ENCODE measurements at places on chromosomes 11 and 22.

GRCh38 chr11:103338621-103339484 lies 229.6 kb downstream of the DYNC2H1 start:
- DNase-seq: no peak

- no peak for DNase-seq
Observed at GRCh38 chr11:76596652-76597051, 73.9 kb downstream of the LRRC32 start.

- DNase-seq: no peak
Observed at GRCh38 chr22:35740616-35741015, 22.9 kb downstream of the APOL5 start.

DNA sequence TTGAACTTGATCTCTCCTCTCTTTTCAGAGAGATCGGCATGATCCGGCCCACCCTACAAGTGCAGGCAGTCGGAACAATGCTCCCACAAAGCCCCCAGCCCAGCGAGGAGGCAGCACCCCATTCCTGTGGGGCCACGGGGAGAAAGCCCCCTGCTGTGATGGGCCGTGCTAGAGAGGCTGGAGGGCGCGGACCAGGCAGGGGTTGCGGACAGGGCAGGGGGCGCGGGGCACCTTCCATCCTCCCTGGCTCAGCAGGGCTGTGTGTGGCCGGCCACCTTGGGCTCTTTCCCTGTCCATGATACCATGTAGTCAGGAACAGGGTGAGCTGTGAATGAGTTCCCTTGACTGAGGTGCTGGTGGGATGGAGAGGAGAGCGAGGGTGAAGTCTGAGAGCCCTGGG lies 379.8 kb downstream of the BRD1 start:
- DNase-seq: no peak

GRCh38 chr11:118877487-118878162 lies 6.1 kb upstream of the CXCR5 start:
- no peak for DNase-seq

DNA sequence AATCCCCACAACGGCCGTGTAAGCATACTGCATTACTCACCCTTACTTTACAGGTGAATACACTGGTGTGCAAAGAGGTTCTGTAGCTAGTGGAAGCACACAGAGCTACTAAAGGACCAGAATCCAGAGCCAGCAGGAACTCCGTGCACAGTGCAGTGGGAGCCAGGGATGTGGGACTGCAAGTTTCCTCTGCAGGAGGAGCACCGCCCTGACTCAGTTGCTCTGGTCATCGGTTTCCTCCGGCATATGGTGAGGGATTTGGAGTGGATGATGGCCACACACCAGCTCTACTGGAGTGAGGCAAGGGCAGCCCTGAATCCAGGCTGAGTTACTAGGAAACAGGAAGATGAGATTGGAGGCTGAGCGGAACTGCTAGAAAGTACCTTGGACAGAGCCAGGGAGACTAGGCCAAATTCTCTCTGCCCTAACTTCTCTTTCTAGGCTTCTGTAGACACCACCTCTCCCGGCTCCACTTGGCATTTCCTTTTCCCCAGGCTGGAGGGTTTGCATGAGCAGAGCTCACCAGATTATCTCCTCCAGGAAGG lies 18.2 kb upstream of the C22orf42 start:
- no peak for DNase-seq

DNA sequence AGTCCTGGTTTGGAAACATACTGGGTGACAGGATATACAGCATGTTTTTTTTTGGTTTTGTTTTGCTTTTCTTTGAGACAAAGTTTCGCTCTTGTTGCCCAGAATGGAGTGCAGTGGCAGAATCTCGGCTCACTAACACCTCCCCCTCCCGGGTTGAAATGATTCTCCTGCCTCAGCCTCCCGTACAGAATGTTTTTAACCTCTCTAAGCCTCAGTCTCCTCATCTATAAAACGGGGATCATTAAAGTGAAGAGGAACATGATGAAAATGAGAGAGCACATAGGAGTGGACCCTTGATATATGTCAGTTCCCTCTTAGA lies 28.1 kb upstream of the SCARF2 start:
- no peak for DNase-seq

- DNase-seq: no peak
Observed at GRCh38 chr11:106727256-106727655, 291.0 kb downstream of the GUCY1A2 start.

- no peak for DNase-seq
Observed at GRCh38 chr11:45285930-45286632, at the start of gene SYT13. SYT13 (minus strand) TSS chr11:45286341; CDS start chr11:45286207, 134 bp downstream.

- DNase-seq: no peak
Observed at GRCh38 chr11:4704054-4704789, at the start of gene MMP26. MMP26 (plus strand) TSS chr11:4704784.

- DNase-seq: no peak
Observed at GRCh38 chr11:72759468-72759985, 7.3 kb upstream of the ARAP1 start.

DNA sequence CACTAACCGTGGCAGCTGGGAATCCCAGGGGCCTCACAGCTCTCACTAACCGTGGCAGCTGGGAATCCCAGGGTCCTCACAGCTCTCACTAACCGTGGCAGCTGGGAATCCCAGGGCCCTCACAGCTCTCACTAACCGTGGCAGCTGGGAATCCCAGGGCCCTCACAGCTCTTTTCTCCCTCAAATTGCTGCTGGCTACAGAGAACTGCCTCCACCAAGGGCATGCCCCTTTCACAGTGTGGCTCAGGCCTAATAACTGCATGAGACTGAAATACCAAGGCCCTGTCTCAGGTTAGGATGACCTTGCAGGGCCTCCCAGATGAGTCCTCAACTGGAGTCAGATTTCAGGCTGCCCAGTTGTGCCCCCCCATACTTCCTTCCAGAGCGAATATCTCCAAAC lies 35.1 kb upstream of the GGTLC2 start:
- DNase-seq: no peak

DNA sequence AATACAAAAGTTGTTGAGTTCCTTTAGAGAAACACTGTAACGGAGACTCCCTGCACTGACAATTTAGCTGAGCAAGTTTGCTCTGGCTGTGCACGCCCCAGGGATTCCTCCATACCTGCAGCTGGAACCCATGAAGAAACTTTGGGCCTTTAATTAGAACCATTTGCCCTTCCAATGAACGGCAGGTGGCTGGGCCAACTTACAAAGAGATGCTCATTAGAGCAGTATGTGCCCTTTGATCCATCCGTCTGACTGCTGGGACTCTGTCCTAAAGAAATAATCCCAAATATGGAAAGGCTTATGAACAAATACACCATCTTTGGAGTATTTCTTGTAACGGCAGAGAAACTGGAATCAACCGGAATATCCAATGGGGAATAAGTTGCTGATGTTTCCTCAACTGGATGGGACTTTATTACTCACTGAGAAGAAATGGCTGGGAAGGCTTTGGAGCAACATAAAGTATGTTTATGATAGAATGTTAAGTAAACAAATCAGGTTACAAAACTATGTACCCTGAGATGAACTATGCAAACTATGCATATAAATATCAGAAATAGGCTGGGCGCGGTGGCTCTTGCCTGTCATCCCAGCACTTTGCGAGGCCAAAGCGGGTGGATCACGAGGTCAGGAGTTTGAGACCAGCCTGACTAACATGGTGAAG lies 24.4 kb upstream of the FBLN1 start:
- DNase-seq: no peak

GRCh38 chr11:128854841-128855240 lies 12.3 kb downstream of the KCNJ1 start:
- DNase-seq: no peak

GRCh38 chr11:97965849-97966646 lies 1054.7 kb upstream of the CNTN5 start:
- DNase-seq: no peak

DNA sequence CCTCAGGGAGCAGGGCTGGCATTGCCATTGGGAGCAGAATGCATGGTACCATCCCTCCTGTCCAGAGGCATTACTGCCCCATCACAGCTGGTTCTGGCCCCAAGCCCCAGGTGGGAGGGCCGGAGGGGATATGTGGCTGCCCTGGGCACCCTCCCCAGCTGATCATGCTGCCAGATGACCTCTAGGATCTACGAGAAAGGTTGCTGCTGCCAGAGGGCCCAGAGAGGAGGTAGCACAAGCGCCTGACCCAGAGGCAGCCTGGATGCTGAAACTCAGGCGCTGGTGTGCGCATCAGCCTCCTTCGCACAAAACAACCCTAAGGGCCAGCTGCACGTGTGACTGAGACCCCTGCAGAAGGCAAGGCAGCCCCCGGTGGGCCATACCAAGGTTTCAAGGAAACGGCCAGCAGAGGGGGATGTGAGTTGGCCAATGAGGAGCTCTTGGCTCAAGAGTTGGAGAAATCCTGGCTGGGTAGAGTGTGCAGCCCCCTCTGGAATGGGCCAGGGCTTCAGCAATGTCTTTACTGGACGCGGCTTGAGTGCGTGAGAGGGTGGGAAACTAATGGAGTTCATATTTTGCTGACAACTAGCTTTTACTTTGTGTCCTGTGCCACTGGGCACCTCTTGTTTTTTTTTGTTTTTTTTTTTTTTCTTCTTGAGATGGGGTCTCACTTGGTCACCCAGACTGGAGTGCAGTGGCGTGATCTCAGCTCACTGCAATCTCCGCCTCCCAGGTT lies 88.3 kb upstream of the PARVA start:
- no peak for DNase-seq

- DNase-seq: no peak
Observed at GRCh38 chr22:29445508-29445907, 7.1 kb downstream of the RFPL1 start.

DNA sequence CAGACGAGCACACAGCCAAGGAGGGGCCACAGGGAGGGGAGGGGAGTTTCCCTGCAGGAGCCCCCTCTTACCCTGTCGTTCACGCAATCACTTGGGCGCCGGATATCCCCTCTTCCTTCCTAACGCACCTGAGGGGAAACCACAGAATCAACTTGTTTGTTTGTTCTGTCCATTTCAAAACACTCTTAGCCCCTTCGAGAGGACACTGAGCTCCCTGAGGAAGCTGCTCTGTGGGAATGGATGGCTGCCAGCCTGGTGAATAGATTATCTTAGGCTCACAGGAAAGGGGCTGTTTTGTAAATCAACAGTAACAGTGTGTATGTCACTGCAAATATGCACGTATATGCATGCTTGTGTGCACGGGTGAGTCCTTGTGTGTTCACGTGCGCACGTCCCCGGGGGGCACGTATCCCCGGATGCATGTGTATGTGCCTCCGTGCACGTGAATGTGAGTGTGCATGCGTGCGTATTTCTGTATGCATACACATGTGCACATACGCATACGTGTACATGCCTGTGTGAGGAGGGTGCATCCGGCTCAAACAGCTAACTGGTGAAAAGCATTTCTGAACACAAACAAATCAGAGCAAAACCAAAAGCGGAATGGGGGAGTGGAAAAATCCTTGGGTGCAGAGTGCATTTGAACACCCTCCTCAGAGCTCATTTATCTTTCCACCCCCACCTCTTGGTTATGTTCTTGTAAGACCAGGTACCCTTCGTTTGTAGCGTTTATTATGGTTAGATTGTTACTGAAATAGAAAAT lies 7.2 kb downstream of the ARSA start:
- DNase-seq: no peak

DNA sequence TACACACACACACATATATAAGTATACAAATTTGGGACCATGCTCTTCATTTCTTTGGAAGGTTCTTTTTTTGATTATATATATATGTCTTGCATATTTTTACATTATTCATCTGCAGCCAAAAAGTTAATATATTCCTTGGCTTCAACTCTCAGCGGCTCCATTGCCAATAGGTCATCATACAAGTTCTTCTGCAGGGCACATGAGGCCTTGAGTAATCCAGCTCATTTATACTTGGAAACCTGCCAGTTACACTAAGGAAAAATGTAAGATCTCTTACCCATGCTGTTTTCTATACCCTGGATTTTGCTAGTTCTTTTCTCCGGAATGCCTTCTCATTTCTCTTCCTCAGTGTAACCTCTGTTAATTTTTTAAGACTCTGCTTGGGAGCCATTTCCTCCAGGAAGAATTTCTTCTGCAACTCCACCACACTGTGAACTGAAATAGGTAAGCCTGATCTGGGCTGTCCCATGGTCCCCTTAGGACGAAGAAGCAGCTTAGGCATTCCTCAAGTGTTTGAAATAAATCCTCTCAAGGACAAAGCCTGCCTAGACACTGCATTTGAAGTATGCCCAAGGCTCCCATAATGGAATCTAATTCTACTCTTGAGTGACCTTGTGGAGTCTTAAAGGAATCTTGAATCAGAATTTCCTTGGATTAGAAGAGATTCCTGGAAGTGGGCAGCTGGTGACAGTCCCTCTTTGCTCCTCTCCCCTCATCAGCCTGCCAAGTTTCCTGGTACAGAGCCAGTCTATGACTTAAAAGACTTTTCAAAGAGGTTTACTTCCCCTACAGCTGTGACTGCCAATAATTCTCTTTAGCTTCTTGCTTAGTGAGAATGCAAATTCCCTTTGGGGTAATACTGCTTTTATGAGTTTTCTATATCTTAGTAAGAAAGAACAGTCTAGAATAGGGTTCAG lies 182.8 kb downstream of the C11orf87 start:
- DNase-seq: no peak

DNA sequence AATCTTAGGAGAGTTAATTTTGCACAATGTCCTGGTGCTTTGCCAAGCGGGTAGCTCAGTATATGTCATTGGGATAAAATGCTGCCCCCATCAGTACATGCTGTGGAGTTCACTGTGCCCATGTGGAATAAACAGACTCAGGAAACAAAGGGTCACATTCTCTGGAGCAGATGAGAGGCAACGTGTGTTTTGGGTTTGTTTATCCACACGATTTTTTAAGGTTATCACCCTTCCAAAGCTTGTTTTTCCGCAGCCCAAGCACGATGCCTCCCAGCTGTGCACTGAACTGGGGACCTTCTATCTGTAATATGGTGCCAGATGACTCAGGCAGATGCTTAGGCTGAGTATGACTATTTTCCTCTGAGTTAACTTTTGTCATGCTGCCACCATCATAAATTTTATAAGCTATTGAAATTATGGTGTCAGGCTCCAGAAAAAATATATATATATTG lies 6.5 kb downstream of the OR4D6 start:
- DNase-seq: no peak

DNA sequence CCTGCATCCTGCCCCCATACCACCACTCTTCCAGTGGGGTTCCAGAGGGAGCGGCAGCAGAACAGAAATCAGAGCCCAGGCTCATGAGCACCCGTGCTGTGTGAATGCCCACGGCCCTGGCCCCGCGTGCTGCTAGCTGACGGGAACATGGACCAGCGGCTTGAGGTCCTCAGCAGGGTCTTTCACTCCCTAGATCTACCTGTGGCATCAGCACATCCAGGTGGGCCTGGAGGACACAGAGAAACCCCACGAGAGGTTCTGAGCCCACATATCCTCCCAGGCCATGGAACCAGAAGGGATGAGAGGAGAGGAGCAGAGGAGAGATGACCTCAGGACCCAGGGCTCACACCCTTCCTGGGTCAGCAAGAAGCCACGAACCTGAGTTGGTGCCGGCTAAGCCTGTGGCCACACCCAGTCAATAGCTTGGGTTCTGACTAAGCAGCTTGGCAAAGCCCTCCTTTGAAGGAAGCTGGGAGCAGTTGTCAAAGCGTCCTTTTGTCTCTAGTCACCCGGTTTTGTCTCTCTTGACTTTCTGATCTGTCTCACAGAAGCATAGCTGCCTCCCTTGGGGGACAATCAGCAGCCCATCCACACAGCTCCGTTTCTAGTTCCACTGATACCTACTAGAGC lies 89.3 kb upstream of the LMO1 start:
- no peak for DNase-seq

GRCh38 chr22:31102441-31103081 lies 4.8 kb downstream of the SELENOM start:
- DNase-seq: no peak

GRCh38 chr11:93081694-93082093 lies 112.2 kb downstream of the MTNR1B start:
- no peak for DNase-seq

GRCh38 chr11:86874304-86875056 lies 74.1 kb downstream of the PRSS23 start:
- DNase-seq: no peak

Measured in activated gamma-delta T cell (primary cell).